ENCODE measurements at places on chromosomes 3 and 15.
A peak's percentile ranks its signal among the peaks of the same experiment; 100 is the strongest.

- no peak for DNase-seq
These were observed 136.8 kb upstream of the PLXNA1 start for GRCh38 chr3:126845920-126846715.

GRCh38 chr3:154229217-154229590 is 95.1 kb downstream of the DHX36 start:
- DNase-seq = no peak

GRCh38 chr3:82259994-82260393 is 498.5 kb upstream of the GBE1 start:
- no peak for DNase-seq

- DNase-seq = no peak
These were observed 11.8 kb upstream of the MYO5A start for GRCh38 chr15:52540374-52541012.

DNA sequence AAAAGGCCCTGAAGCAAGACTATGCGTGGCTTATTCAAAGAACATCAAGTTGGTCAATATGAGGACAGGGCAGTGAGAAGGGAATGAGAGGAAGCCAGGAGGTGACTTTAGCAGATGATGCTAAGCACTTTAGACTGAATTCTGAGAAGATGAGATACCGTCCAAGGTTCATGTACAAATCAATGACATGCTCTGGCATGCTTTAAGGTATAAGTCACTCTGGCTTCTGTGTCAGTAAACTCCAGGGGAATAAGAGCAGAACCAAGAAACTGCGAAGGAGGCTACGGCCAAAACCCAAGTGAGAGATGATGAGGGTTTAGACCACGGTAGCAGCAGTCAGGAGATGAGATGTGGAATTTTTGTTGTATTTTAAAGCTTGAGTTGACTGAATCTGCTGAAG is 8.9 kb upstream of the CCDC50 start:
- DNase-seq = no peak

DNA sequence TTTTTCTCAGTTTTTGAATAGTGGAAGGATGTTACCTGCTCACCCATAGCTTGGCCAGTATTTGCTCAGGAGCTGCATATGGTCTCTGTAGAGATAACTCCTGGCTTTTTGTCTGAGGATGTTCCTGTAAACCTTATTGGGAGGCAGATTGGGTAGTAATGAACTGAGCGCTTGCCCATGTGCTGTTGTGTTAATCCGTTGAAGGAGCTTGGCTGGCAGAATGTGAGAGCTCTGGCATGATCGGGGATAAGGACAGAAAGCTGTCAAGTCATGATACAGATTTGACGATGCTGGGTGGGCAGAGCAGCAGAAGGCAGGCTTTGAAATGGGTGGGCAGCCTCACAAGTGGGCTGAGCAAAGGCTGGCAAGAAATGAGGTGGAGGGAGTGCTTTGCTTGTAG is 27.4 kb downstream of the SH3GL3 start:
- DNase-seq = no peak

GRCh38 chr15:59159210-59159609 is 47.4 kb upstream of the LDHAL6B start:
- no peak for DNase-seq

- DNase-seq = no peak
These were observed 15.6 kb downstream of the SENP5 start for GRCh38 chr3:196883361-196883760.

DNA sequence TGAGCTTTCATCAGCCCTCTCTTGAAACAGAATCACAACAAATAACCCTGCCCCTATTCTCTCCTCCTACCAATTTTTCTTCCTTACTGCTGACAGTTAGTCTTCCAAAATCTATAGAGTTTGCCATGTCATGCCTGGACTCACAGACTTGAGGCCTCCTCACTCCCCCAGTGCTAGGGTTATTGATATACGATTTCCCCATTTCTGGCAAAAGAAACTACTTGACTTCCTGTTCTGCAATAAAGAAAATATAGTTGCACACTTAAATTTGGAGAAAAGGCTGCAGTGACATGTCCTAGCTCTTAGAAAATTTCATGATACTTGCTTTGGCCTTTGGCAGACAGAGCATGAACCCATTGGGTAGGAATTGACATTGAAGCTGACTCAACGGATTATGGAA is 75.9 kb downstream of the CYP19A1 start:
- no peak for DNase-seq

- DNase-seq = no peak
These were observed 34.9 kb downstream of the ABHD2 start for GRCh38 chr15:89123181-89123525.

GRCh38 chr15:92624401-92624991 is 31.1 kb downstream of the FAM174B start:
- peak; percentile 33 for DNase-seq

DNA sequence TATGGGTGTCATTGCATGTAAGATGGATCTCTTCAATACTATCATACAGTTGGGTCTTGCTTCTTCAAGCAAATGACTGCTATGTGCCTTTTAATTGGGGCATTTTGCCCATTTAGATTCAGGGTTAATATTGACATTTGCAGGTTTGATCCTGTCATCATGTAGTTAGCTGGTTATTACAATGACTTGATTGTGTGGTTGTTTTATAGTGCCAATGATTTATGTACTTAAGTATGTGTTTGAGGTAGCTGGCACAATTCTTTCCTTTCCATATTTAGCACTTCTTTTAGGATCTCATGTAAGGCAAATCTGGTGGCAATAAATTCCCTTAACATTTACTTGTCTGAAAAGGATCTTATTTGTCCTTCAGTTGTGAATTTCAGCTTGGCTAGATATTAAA is 267.5 kb downstream of the VGLL3 start:
- no peak for DNase-seq

DNA sequence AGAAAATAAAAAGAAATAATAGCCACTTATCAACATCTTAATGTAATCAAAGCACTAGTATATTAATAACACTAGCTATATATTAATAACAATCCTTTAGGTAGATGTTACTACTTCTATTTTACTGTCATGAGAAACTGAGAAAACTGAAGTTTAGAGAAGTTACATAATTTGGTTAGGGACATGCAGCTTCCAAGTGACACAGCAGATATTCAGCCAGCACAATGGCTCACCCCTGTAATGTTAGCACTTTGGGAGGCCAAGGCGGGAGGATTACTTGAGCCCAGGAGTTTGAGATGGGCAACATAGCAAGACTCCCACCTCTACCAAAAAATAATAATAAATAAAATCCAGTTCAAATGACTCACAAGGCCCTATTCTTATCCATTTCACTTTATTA is 1.9 kb upstream of the UBR1 start:
- no peak for DNase-seq

GRCh38 chr3:181940703-181941102 is 229.0 kb downstream of the SOX2 start:
- no peak for DNase-seq

DNA sequence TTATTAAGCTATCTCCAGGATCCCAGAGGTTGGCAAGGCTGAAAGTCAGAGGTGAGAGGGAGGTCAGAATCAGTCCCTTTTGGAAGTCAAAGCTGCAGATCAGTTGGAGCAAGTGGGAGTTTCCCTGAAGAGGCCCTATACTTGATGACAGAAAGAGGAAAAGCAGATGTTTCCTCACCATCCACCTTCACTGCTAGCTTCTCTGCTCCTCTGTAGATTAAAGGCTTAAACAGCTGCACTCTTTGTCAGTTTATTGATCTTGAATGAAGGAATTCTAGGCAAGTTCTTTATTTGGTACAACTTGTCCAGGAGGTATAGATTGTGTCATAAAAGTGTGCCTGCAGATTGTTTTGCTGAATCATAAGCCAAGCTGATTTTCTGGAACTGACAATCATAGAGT is 408.2 kb upstream of the TGFBR2 start:
- no peak for DNase-seq

DNA sequence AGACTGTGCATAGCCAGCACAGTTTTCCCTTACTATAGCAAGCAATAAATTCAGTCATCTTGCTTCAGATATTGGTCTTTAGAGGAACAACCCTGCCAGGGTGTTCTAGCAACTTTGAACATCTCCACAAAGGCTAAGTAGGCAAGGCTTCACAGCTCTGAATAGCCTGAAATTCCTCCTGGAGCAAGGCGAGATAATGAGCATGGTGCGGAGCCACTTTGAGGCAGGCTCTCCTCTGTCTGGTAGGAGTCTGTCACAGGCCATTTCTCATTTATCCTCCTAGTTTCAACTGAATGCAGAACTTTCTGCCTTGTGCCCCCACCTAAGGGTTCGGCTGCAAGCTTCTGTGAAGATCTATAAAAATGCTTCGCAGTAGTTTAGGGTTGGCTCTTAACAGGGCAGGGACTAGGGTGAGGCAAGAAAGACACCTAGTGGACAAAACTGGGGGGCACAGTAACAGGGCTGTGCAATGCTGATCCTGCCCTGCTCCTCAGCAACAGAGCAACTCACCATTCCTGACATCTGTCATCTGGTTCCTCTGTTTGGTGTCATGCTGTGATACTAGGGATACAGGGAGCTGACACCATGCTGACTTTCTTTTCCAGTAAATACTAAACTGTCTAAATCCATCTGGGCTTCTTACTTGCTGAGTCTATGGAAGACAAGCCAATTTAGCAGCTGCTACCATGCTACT is 16.6 kb upstream of the EHHADH start:
- no peak for DNase-seq

GRCh38 chr3:187165144-187165543 is 25.8 kb upstream of the RPL39L start:
- peak; percentile 11 for DNase-seq

- no peak for DNase-seq
These were observed 38.3 kb upstream of the DCUN1D1 start for GRCh38 chr3:183018421-183019192.
